Stimulated activated CD8-positive, alpha-beta memory T cell treated with anti-CD3 and anti-CD28 coated beads, Interleukin-4, amount 100 ng/mL, for 24 hours (primary cell): ENCODE measurements at places on chromosomes 12 and 14.

DNA sequence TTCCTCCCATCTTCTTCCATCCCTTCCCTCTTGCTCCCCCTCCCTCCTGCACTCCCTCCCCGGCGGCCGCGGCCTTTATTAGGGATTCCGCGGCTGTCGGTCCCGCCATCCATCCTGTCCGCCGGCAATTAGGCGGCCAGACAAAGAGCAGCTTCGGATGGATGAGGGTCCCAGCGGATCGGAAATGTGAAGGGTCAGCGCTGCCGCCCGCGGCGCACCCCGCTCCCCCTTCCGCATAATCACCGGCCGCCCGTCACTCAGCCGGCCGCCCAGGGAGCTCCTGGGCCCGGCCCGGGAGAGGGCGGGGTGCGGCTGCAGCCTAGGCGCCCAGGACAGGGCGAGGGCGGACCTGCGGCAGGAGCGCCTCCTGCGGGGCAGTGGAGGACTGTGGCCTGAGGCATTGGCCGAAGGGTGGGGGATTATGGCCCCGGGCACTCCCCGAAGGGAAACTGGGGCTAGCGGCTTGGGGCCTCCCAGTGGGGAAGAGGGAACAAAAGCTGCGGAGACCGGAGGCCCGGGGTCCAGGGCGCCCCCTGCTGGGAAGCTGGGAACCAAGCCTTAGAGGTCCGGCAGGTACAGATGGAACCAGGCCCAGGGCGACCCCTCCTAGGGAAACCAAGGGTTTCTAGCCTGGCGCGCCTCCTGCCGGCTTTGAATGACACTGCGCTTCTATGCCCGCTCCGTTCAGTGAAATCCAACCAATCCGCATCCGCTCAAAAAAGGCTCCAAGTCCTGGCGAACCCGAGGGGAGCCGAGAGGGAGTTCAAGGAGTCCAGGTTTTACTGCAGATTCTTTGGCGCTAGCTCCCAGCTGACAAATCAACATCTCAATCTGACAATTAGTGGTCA, 4.4 kb upstream of the DNAJC22 start:
- peak; percentile 71 for DNase-seq

- no peak for DNase-seq
These were observed 461.4 kb upstream of the USP15 start for GRCh38 chr12:61798778-61799177.

DNA sequence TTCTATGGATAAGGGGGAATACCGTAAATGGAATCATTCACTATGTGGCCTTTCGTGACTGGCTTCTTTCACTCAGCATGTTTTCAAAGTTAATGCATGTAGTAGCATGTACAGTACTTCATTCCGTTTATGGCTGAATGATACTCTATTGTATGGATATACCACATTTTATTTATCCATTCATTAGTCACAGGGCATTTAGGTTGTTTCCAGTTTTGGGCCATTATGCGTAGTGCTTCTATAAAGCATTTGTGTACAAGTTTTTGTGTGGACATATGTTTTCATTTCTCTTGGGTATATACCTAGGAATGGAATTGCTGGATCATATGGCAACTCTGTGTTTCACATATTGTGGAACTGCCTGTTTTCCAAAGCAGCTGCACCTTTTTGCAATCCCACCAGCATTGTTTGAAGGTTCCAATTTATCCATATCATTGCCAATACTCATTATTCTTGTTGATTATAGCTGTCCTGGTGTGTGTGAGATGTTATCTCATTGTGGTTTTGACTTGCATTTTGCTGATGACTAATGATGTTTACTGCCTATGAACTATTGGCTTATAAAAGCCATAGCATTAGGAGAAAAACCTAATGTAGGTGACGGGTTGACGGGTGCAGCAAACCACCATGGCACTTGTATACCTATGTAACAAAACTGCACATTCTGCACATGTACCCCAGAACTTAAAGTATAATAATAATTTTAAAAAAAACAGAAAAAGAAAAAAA, 45.5 kb downstream of the ATF7IP start:
- DNase-seq: no peak

GRCh38 chr12:123516216-123516780, 17.2 kb downstream of the RILPL1 start:
- no peak for DNase-seq

DNA sequence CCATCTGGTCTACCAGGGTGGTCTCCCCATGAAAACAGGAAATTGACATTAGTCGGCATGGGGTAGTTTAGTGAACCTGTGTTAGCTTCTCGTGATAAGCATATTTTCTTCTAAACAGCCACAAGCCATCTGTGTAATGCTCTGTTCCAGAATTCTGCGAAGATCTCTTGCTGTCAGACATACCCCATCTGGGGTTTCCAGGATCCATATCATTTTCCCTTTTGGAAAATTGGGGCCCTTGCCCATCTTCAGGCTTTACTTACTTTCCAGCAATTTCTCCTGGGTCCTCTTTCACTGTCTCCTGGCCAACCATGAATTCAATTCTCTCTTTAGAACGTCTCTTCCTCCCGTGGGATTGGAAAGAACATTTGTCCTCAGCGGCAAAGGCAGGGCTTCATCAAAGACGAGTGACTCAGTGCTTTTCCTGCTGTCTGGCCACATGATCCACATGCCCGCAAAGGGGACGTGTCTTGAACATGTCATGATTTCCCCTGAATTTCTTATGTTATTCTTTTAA, 21.4 kb upstream of the NCOR2 start:
- DNase-seq: no peak

DNA sequence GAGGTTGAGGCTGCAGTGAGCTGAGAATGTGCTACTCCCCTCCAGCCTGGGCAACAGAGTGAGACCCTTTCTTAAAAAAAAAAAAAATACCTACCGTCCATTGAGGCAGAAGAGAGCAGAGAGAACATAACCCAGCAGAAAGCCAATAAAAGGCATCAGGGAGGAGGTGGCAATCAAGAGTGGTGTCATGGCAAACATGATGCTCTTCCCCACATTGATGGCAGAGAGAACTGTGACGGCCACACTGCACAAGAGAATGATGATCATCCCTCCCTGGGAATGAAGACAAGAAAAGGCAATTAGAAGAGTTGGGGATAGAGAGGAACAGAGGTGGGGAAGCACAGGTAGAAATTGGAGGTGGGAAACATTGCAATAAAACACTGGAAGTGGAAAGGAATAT, 12.1 kb downstream of the SRSF5 start:
- no peak for DNase-seq

DNA sequence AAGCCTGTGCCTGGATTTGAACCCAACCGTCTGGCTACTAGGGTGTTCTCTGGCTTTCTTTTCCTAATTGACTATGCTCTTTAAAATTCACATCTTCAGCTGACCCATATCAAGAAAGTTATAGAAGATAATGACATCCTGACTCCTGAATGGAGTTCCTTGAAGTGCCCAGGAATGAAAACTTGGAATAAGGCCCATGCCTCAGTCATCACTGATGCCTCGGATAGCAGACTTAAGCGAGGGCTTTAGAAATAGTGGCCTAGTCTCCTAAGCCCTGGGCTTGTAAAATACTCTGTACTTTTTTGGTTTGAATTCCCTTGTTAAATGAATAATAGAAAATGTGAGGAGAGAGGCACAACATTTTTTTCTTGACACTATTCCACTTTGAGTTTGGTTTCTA, 39.0 kb downstream of the CHST11 start:
- no peak for DNase-seq

DNA sequence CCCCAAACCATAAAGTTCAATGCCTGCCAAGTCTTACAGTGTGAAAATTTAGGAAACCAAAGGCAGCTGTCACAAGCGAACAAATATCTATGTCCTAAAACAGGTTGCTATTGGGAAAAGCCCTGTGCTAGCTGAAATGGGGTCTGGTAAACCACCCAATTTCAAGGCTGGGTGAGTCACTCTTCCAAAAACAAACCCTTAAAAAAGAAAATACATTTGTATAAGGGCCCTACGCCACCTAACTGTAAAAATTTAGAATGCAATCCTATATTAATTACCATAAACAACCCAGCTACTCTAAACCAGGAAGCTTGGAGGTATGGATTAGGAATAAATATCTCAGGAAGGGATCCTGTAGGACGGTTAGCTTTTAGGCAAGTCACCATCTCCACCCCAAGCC, 32.1 kb downstream of the PRMT8 start:
- DNase-seq: no peak
